ENCODE measurements at places on chromosomes 4 and X.
A peak's percentile ranks its signal among the peaks of the same experiment; 100 is the strongest.

GRCh38 chr4:5784960-5785611 is 74.1 kb downstream of the EVC start:
- DNase-seq = no peak

GRCh38 chrX:40644176-40644575 is 3.2 kb downstream of the CXorf38 start:
- DNase-seq = no peak

DNA sequence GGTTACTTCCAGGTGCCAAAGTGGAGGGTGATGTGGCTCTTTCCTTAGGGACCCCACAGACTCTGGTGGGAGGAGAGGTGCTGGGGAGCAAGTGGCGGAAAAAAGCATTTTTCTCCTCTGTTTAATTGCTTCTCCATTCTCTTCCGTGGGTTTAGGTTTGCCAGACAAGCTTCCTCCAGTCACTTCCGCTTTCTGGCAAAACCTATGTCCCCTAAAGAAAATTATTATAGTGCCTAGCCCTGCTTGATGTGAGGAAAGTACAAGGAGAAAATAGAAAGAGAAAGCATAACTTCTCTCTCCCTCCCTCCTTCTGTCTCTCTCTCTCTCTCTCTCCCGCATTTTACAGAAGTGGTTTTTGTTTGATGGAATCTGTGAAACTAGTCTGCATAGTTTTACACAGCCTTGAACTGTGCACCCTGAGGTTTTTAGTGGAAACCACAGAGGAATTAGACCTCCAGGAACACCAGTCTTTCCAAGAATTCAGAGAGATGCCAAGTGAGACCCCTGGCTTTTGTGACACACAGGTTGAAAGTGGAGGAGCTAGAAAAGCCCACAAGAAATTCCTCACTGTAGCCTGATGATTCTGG is 231.1 kb upstream of the ANXA3 start:
- no peak for DNase-seq

GRCh38 chr4:96305030-96305429 is 465.1 kb downstream of the PDHA2 start:
- DNase-seq = no peak

DNA sequence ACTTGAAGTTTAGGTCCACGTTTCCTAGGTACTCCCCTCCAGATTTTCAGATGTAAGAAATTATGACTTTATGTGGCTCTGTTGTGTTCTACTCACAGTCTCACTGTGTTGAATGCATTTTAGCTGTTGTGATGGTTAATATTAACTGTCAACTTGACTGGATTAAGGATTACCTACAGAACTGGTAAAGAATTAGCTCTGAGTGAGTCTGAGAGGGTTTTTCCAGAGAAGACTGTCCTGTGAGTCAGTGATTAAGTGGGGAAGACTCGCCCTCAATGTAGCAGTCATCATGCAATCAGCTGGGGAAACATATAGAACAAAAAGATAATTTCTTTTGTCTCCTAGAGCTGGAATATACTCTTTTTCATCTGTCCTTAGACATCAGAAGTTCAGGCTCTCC is 493.4 kb downstream of the ACTRT1 start:
- DNase-seq = no peak

GRCh38 chrX:3788494-3789233 is 75.2 kb upstream of the PRKX start:
- DNase-seq = peak; percentile 36

GRCh38 chrX:153530411-153531129 is 13.1 kb downstream of the ATP2B3 start:
- DNase-seq = no peak
